ENCODE measurements at places on chromosomes 5 and 9.

GRCh38 chr9:15735083-15735857, 182.4 kb downstream of the CCDC171 start:
- no peak for DNase-seq

- DNase-seq: peak; percentile 69
Measured at GRCh38 chr5:83265318-83265717, 188.0 kb downstream of the XRCC4 start.

- no peak for DNase-seq
Measured at GRCh38 chr5:157729858-157730257, 1.4 kb upstream of the THG1L start.

- DNase-seq: no peak
Measured at GRCh38 chr5:96761618-96762017, 46.1 kb downstream of the ERAP1 start.

GRCh38 chr5:165277661-165278060, 1772.2 kb downstream of the MAT2B start:
- no peak for DNase-seq

Data from NCI-H1417 treated with DMSO at 0.1 percent for 48 hours (cell line).